ENCODE measurements at places on chromosomes 1 and 21.

DNA sequence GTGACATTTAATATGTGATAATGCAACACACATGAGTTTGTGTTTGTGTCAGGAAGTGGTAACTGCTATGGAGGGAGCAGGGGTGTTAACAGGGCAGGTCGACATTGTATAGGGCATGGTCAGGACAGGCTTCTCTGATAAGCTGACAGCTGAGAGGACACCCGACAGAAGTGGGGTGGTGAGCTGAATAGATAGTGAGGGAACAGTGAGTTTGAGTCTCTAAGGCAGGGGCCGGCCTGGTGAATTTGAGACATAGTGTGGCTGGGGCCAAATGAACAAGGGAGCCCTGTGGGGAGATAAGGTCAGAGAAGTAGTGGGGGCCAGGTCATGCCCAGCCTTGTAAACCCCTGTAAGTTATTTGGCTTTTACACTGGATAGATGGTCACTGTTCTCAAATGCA is 217.4 kb upstream of the KIAA0040 start:
- no peak for DNase-seq

GRCh38 chr21:45299026-45299863 is 11.6 kb upstream of the POFUT2 start:
- no peak for DNase-seq

DNA sequence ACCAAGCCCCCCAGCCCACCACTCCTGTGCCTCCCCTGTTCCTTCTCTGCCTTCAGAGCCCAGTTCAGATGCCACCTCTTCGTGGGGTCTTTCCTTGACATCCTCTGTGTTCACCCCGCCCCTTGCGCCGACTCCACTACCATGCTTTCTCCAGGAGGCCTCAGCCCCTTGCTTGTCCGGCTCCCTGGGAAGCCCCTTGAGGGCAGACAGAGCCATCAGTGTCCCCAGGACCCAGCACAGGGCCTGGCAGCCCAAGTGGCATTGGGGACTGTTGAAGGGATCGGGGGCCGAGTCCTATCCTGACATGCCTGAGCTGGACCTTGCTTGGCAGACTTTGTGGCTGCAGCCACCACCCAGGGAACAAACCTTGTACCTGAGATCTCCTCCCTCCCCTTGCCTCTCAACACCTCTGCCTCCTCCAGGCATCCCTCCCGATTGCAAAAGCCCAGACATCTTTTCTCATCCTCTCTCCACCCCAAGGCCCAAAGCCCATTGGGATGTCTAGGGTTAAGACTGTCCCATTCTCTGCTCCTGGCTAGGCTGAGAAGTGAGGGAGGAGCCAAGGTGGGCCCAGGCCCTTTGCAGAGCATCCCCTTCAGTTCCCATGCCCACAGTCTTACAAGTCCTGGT is 3.4 kb downstream of the CLDN19 start:
- DNase-seq = no peak

DNA sequence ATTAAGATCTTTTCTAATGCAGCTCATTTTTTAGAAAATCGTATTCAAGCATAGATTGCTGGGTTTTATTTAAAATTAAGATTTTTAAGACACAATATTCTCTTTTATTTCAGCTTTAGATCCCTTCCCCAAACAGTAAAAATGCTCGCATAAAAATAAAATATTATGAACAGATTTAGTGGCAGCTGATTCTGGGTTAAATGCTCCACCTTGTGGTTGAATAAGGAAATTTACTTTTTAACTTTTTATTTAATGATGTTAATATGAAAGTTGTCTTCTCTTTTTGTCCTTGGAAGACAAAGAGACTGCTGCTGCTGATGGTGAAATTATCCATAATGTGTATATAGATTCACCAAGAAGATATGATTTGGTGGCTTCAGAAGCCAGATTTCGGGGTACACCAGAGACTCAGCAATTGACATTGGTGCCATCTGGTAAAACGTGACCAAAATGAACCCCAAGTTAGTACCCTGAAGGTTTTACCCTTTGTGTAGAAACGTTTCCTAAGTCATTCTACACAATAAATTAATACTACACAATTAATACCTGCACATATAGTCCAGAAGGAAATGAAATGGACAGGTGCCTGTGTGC is 128.0 kb downstream of the ADAMTS1 start:
- peak; percentile 24 for DNase-seq

GRCh38 chr21:34518301-34518700 is 6.3 kb upstream of the KCNE1 start:
- DNase-seq = no peak
